ENCODE measurements at places on chromosomes 12 and 14.

GRCh38 chr12:6963791-6964413 is 6.6 kb downstream of the PHB2 start:
- no peak overlapping the region for H3K4me3 ChIP-seq
- H3K27ac ChIP-seq = no peak overlapping the region
- no peak for DNase-seq
- H3K27me3 ChIP-seq = no peaks in the 10 kb centered on the region

GRCh38 chr12:47758834-47759690 is at the start of gene RAPGEF3:
RAPGEF3 (minus strand) TSS chr12:47758880; CDS start chr12:47758556, 324 bp downstream.
- H3K4me3 ChIP-seq = peak within 1 kb of the TSS; percentile 21
- H3K27me3 ChIP-seq = no peaks in the 10 kb centered on the region
- no peaks in the 10 kb centered on the region for H3K36me3 ChIP-seq

GRCh38 chr12:84070292-84070691 is 842.3 kb downstream of the SLC6A15 start:
- H3K4me3 ChIP-seq = no peak overlapping the region
- H3K27me3 ChIP-seq = no peaks in the 10 kb centered on the region
- H3K27ac ChIP-seq = no peak overlapping the region
- peak; percentile 54 for DNase-seq
- H3K36me3 ChIP-seq = no peaks in the 10 kb centered on the region

- H3K36me3 ChIP-seq = no peaks in the 10 kb centered on the region
- no peak overlapping the region for H3K4me3 ChIP-seq
- H3K27me3 ChIP-seq = no peaks in the 10 kb centered on the region
- no peak for DNase-seq
- H3K4me1 ChIP-seq = no peaks in the 10 kb centered on the region
- no peak overlapping the region for H3K27ac ChIP-seq
Observed at GRCh38 chr12:40730281-40730680, 38.0 kb downstream of the CNTN1 start.

DNA sequence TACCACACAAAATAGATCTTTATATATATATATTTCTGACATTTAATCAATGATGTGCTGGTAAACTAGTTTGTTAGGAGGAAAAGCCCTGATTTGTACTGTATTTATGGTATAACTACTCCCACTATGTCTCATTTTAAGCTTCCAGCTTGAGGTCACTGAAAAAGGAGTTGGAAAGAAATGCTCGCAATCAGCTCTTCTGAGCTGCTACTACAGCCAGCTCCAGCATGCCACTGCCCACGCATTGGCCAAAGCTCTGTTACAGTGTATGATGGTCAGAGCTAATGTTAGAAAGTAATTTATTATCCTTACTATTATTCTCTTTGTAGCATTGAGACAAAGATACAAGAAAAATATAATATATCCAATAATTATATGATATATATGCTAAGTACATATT is 55.0 kb upstream of the PCED1B start:
- no peak overlapping the region for H3K27ac ChIP-seq
- H3K36me3 ChIP-seq = no peaks in the 10 kb centered on the region
- no peaks in the 10 kb centered on the region for H3K27me3 ChIP-seq
- no peak overlapping the region for H3K4me3 ChIP-seq
- no peaks in the 10 kb centered on the region for H3K4me1 ChIP-seq
- DNase-seq = no peak

GRCh38 chr12:2640281-2640680 is 154.5 kb upstream of the FKBP4 start:
- no peaks in the 10 kb centered on the region for H3K4me1 ChIP-seq
- H3K36me3 ChIP-seq = no peaks in the 10 kb centered on the region
- no peaks in the 10 kb centered on the region for H3K27me3 ChIP-seq
- no peak overlapping the region for H3K4me3 ChIP-seq
- peak overlapping the region; percentile 78 for H3K27ac ChIP-seq
- peak; percentile 80 for DNase-seq

DNA sequence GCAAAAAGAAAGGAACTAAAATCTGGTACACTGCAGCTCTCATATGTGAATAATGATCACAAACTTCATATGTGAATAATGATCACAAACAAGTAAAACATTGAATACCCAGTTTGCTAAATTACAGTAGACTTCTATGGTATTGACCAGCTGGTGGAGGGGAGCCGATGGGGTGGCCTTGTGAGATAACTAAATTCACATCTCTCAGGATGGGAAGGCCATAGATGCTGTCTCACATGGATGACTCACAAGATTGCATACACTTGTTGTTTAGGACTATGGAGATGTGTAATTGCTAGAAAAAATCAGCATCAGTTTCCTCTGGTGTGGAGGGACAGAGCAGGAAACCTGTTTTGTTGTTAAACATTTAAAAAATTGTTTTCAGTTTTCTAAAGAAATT is 49.2 kb downstream of the ACACB start:
- peak; percentile 2 for DNase-seq
- no peaks in the 10 kb centered on the region for H3K27me3 ChIP-seq
- H3K4me1 ChIP-seq = no peaks in the 10 kb centered on the region
- H3K27ac ChIP-seq = no peak overlapping the region
- H3K36me3 ChIP-seq = no peaks in the 10 kb centered on the region

DNA sequence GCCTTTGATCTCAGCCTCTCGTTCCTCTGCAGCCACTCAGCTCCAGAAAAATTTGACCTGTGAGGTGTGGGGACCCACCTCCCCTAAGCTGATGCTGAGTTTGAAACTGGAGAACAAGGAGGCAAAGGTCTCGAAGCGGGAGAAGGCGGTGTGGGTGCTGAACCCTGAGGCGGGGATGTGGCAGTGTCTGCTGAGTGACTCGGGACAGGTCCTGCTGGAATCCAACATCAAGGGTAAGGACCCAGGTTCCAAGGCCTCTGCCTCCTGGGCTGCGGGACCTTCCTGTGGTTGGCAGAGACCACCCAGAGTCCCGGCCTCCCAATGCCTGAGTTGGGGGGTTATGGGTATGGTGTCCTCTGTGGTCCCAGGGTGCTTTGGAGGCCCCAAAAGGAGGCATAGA is 4.5 kb upstream of the GPR162 start:
- no peaks in the 10 kb centered on the region for H3K27me3 ChIP-seq
- H3K36me3 ChIP-seq = no peaks in the 10 kb centered on the region
- H3K4me3 ChIP-seq = no peak overlapping the region

DNA sequence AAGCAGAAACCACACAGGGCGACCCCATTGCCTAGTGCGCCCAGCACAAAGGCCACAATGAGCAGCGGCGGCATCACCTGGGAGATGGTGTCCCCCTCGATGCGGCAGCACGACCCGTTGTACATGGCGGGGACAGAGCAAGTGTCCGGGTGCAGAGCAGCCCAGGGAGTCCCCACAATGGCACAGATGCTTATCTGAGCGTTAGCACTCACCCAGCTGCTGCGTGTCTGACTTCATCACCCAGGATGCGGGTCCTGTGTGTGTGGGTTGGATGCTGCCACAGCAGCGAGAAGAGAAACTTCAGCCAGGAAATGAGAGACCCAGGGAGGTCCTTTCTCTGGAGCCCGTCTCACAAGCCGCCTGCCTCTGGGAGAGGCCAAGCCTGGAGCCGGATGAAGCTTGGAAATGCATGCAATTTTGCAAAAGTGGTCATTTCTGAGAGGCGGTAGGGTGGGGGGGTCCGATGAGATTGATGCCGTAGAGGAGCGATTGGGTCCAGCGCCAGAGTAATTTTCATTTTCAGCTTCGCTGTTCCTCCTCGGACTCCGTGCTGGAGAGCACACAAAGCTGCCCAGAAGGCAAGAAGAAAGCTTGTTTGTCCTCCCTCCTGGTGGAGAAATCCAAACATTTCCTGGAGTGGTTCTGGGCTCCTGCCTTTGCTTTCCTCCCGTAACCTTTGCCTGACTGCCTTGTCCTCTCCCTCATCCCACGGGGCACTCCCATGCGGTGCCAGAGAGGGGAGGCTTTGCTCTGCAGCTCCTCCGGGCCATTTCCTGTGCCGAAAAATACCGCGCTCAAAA is at the start of gene HCAR1:
Gene HCAR1, minus strand, starts transcription at position 630 of the 800 bp plus-strand sequence. Its CDS starts 505 bp downstream, at position 125.
- H3K4me3 ChIP-seq = peak within 1 kb of the TSS; percentile 28
- no peaks in the 10 kb centered on the region for H3K4me1 ChIP-seq

- no peak overlapping the region for H3K27ac ChIP-seq
- H3K27me3 ChIP-seq = no peaks in the 10 kb centered on the region
- no peak overlapping the region for H3K4me3 ChIP-seq
- H3K36me3 ChIP-seq = no peaks in the 10 kb centered on the region
- H3K4me1 ChIP-seq = no peaks in the 10 kb centered on the region
Observed at GRCh38 chr14:95185033-95185766, 27.9 kb upstream of the DICER1 start.

DNA sequence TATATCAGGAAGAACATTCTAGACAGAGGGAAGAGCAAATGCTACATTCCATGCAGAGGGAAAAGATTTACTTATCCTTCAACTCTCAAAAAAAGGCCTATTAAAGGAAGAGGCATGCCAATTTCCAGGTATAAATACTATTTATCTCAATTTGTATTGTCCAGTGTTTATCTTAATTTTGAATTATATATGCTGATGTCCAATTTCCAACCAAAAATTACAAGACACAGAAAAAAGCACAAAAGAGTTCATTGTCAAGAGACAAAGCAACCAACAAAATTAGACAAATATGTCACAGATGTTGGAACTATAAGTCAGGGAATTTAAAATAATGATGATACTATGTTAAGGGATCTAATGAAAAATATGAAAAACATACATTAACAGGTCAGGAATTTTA is 286.6 kb upstream of the SFSWAP start:
- H3K4me3 ChIP-seq = no peak overlapping the region
- no peaks in the 10 kb centered on the region for H3K36me3 ChIP-seq
- no peak overlapping the region for H3K27ac ChIP-seq
- no peaks in the 10 kb centered on the region for H3K4me1 ChIP-seq
- no peaks in the 10 kb centered on the region for H3K27me3 ChIP-seq
- no peak for DNase-seq

- no peak overlapping the region for H3K4me3 ChIP-seq
- DNase-seq = no peak
- no peaks in the 10 kb centered on the region for H3K27me3 ChIP-seq
- no peaks in the 10 kb centered on the region for H3K36me3 ChIP-seq
Observed at GRCh38 chr12:20434996-20435395, 66.7 kb downstream of the PDE3A start.

GRCh38 chr12:112682586-112682985 is 109.0 kb upstream of the RPH3A start:
- no peaks in the 10 kb centered on the region for H3K36me3 ChIP-seq
- no peak overlapping the region for H3K4me3 ChIP-seq
- peaks cover 1% of the 10 kb centered on the region for H3K27me3 ChIP-seq
- no peaks in the 10 kb centered on the region for H3K4me1 ChIP-seq
- DNase-seq = no peak

DNA sequence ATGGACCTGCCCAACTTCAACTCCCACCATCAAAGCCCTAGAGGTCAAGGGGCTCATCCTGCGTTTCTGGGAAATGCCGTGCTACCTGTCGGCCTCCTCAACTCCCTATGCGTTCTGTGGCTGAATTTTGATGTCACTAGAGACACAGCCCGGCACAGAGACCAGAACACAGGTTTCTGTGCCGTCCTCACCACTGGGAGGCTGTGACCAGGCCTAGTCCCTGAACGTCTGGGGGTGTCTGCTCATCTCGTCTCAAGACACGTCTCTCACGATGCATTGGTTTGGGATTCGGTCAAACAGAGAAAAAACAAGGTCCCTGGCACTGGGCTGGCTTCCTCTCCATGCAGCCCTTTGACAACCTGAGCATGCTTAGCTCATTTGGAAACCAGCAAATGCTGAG is 33.5 kb downstream of the SLC15A4 start:
- H3K4me1 ChIP-seq = no peaks in the 10 kb centered on the region
- peaks cover 10% of the 10 kb centered on the region for H3K36me3 ChIP-seq
- no peak overlapping the region for H3K27ac ChIP-seq
- H3K4me3 ChIP-seq = no peak overlapping the region

DNA sequence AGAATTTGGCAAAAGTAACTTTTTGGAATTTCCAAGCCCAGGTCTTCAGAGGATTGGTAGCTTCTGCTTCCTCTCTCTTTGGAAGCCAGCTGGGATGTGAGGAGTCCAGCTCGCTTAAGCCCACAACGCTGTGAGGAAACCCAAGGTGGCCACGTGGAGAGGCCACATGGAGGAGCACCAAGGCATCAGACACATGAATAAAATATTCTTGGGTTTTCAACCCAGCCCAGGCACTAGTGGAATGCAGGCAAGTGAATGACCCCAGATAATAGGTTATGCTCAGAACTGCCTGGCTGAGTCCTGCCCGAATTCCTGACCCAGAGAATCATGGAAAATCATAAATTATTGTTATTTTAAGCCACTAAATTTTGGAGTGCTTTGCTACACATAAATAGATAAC is 119.7 kb upstream of the PARP11 start:
- no peak overlapping the region for H3K27ac ChIP-seq
- no peaks in the 10 kb centered on the region for H3K4me1 ChIP-seq
- H3K36me3 ChIP-seq = no peaks in the 10 kb centered on the region

DNA sequence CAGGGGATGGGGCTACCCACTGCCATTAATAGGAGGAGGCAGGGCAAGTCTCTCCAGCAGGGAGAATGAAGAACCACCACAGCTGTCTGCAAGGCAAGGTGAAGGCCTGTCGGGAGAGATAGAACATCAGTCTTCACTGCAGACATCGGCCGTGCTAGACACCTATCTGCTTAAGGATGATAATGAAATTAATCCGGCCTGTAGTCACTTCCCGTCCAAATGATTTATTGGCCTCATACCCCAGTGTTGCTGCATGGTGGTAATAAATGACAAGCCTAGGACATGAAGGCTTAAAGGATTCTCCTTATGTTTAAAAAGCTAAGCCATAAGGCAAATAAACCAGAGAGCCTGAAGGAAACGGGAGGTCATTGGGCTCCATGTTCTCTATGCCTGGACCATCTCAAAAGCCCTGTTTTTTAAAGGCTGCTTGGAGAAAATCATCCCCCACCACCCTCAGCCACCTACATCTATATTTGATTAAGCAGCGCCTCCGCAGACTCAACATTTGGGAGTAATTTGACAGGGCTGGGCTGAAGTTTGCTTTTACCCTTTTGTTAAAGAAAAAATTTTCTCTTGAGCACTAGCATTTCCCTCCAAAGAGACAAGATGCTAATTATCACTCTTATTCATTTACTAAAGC is 137.7 kb downstream of the PLXNC1 start:
- H3K4me3 ChIP-seq = no peak overlapping the region
- H3K27me3 ChIP-seq = no peaks in the 10 kb centered on the region
- H3K36me3 ChIP-seq = no peaks in the 10 kb centered on the region
- H3K4me1 ChIP-seq = no peaks in the 10 kb centered on the region
- no peak overlapping the region for H3K27ac ChIP-seq
- DNase-seq = no peak

DNA sequence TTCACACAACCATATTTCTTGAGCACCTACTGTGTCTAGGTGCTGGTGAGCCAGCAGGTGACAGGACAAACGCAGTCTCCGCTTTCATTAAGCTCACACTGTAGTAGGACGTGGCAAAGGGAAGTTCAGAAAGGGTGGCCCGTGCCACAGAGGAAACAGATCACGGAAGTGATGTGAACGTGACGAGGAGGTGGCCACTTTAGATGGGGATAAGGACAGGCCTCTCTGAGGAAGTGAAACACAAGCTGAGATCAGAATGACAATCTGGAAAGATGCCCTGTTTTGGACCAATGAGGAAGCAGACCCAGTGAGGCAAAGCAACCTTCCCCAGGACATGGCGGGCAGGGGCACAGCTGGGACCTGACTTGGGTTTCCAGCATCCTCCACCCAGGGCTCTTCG is 127.4 kb upstream of the PRMT8 start:
- H3K4me1 ChIP-seq = no peaks in the 10 kb centered on the region
- H3K27me3 ChIP-seq = no peaks in the 10 kb centered on the region
- peak; percentile 63 for DNase-seq

Measured in aorta (tissue), 5 donors.